Left hindlimb (tissue), 1 donor: ENCODE measurements at places on chromosomes 1 and 21.
A peak's percentile ranks its signal among the peaks of the same experiment; 100 is the strongest.

- DNase-seq, result no peak
These were observed 117.1 kb upstream of the DUSP10 start for GRCh38 chr1:221858818-221859611.

DNA sequence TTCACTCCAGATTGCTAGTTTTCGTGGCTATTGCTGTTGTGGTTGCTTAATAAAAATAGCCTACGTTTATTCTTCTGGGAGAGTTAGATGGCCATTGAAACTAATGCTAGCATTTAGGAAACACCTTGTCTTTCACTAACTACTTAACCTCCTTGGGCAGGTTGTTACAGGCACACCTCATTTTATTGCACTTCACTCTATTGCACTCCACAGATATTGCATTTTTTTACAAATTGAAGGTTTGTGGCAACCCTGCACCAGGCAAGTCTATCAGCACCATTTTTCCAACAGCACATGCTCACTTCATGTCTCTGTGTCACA lies 11.3 kb upstream of the MARK1 start:
- DNase-seq, result no peak

GRCh38 chr1:226085675-226086285 lies 23.3 kb downstream of the H3-3A start:
- no peak for DNase-seq

GRCh38 chr1:19079541-19080472 lies 123.3 kb upstream of the IFFO2 start:
- DNase-seq, result peak; percentile 10

DNA sequence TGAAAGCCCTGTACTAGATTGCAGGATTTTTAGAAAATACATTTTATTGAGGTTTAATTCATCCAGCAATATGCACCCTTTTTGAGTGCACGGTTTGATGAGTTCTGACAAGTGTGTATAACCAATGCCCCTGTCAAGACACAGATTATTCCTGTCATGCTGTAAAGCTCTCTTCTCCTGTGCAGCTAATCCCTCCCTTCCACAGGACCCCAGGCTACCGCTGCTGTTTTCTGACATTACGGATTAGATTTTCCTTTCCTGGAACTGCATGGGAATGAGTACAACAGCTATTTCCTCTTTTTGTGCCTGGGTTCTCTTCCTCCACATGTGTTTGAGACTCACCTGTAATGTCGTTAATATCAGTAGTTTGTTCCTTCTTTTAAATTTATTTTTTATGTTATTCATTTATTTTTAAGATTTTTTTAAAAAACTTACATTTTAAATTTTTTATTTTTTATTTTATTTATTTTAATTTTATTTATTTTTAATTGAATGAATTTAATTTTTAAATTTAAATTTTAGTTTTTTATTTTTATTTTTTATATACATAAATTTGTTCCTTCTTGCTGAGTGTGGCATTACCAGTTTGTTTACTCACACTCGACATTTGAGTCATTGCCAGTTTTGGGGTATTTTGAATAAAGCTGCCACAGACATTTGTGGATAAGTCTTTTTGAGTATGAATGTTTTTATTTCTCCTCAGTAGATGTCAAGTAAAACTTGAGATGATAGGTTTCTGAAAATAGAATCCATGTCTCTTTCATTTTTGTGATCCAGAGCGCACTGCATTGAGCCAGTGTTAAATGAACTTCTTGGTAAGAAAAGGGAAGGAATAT lies 79.0 kb upstream of the B3GALT5 start:
- DNase-seq, result no peak

DNA sequence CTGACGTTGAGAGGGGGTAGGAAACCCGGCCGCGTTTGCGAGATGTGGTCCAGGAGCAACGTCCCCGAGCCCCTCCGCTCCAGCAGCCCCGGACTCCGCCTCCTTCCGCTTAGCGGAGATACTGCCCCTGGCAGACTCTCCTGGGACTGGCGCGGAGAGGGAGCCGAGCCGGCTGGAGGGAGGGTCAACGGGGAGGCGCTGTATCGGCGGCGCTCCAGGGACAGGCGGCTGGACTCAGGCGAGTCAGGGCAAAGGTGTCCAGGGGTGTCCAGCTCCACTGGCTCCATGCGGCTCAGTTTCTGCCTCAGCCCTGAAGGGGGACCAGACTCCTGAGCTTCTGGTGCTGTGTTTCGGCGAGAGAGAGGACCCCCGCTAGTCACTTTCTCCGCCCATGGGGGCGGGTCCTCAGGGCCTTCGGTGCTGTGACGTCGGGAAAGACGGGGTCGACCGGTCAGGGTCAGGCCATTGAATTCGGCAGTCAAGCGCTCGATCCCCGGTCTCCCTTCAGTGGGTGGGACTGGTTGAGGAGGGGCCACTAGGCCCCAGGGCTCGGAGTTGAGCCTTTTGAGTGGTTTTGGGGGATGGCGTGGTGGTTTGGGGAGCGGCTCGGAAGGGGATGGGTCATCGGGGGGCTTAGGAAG lies 2.8 kb upstream of the LIX1L start:
- peak; percentile 87 for DNase-seq

GRCh38 chr1:109759513-109760334 lies 4.0 kb downstream of the EPS8L3 start:
- no peak for DNase-seq

- DNase-seq, result no peak
These were observed 21.6 kb upstream of the PINK1 start for GRCh38 chr1:20611652-20612051.

DNA sequence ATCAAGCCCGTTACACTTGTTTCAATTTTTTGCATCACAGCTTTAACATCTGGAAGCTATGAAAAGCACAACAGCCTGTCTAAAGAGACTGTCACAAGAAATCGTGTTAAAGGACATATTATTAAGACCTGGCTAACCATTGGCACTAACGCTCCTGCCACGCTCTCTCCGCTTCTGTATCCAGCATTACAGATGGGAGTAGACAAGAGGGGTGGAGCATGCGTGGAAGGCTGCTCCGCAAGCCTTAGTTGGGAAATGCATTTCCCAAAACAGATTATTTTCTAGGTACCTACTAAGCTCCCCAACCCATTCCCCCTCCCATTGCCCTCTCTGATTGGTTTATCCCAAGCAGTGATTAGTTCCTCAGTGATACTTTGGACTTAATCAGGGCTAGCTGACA lies 72.4 kb downstream of the NTNG1 start:
- no peak for DNase-seq

GRCh38 chr1:109482791-109483671 lies 674 bp upstream of the ATXN7L2 start:
- DNase-seq, result no peak

DNA sequence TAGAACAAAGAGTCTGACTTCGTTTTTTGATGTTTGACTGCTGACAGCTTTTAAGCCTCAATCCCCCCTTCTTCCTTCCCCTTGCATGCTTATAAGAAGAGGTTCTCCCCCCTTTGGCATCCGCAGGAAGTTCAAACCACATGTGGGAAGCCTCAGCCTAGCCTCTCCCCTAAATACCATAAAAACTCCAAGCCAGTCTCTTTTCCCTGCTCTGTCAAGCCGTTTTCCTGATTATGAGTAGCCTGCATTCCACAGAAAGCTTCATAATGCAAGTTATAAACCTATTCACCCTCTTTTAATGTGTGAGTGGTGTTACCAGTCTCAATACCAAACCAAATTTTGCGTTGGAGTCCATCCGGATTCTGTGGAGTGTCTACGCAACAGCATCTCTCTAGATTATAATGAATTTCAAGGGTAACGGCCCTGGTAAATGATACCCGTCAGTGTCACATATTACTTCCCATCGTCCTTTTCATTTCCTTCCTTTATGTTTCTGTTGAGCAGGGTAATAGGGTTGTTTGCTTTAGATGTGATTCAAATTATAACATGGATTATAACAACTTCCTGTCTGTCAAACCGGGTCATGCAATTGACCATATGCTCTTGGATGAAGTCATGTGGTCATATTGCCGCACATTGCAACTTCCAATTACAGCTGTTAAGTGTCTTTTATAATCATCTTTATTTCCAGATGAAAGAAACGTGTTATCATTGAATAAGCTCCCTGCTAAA lies 717.5 kb downstream of the RWDD3 start:
- no peak for DNase-seq

- no peak for DNase-seq
These were observed 83.7 kb downstream of the ZSWIM5 start for GRCh38 chr1:45122724-45123123.

- no peak for DNase-seq
These were observed 36.4 kb upstream of the CLDN14 start for GRCh38 chr21:36516281-36516680.

GRCh38 chr1:54866801-54867716 lies 19.9 kb downstream of the DHCR24 start:
- no peak for DNase-seq

GRCh38 chr1:66331658-66332547 lies 202.1 kb upstream of the SGIP1 start:
- DNase-seq, result peak; percentile 90

GRCh38 chr1:183517401-183517800 lies 45.1 kb downstream of the SMG7 start:
- no peak for DNase-seq

- no peak for DNase-seq
These were observed 17.5 kb upstream of the RAB4A start for GRCh38 chr1:229253151-229253974.

DNA sequence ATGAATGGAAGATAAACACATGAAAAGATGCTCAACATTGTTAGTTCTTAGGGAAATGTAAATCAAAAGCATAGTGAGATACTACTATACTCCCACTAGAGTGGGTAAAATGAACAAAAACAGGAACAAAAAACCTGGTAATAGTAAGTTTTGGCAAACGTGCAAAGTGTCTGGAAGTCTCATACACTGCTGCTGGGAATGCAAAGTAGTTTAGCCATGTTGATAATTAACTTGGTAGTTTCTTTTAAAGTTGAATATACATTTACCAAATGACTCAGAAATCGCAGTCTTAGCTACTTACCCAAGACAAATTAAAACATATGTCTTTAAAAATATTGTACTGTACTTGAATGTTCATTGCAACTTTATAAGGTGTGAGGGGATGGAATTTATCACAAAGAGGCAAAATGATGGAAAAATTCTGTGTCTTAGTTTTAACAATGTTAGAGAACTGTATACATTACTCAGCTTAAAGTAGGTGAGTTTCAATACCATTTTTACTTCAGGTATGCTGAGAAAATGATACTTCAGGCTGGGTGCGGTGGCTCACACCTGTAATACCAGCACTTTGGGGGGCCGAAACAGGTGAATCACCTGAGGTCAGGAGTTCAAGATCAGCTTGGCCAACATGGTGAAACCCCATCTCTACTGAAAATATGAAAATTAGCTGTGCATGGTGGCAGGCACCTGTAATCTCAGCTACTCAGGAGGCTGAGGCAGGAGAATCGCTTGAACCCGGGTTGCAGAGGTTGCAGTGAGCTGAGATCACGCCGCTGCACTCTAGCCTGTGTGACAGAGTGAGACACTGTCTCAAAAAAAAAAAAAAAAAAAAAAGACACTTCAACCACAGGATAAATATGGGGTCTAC lies 102.3 kb downstream of the PDE4B start:
- DNase-seq, result no peak

GRCh38 chr1:66182551-66183178 lies 351.3 kb upstream of the SGIP1 start:
- no peak for DNase-seq

- no peak for DNase-seq
These were observed 24.2 kb downstream of the SLC19A2 start for GRCh38 chr1:169461390-169462000.

DNA sequence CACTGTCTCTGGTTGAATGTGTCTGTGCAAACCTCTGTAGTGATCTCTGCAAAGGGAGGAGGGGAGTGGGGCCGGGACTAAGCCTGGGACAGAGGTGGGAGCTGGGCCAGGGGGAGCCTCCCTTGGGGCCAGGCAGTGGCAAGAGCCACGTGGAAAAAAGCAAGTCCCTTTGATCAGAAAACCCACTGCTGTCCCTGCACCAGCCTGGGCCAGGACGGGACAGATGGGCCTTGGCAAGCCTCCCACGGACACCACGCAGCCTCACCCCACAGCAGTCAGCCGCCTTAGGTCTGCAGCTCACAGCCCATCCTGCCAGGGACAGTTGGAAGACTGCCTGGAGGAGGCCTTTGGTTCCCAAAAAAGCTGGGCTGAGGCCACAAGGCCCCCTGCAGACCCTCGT lies 11.7 kb upstream of the TRAPPC10 start:
- DNase-seq, result no peak

- DNase-seq, result no peak
These were observed 2.3 kb upstream of the SLC9A1 start for GRCh38 chr1:27157194-27157593.

GRCh38 chr1:8520483-8520966 lies 202.6 kb downstream of the SLC45A1 start:
- no peak for DNase-seq

DNA sequence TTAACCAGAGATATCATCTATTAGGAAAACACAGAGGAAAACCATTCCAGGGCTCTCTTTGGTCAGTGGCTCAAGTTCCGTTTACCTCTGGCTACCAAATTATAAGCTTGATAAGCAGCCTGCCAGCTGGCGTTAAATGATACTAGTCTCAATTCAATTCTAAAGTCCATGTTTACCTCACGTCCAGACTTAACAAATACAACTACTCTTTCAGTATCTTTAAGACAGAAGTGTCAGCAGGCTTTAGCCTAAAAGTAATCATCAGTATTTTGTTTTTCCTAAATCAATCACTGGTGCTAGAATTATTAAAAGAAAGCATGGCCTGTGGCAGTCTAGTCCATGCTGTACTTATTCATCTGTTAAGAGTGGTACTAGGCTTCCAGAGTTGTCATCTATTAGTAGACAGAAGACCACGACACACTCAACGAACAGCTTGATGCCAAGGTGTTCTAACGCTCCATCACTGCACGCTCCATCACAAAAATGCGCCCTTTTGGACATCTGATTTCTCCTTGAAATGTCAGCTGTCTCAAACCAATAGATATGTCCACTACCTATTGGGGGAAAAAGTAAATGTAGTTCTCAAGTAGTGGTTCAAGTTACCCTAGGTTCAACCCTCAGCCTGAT lies 1.5 kb downstream of the IVNS1ABP start:
- DNase-seq, result no peak

GRCh38 chr1:145988773-145989172 lies 7.6 kb downstream of the TXNIP start:
- no peak for DNase-seq

GRCh38 chr1:227941509-227942020 lies 6.2 kb downstream of the WNT9A start:
- DNase-seq, result peak; percentile 55

GRCh38 chr1:195030793-195031192 lies 1577.4 kb downstream of the KCNT2 start:
- DNase-seq, result no peak

GRCh38 chr1:30612536-30613065 lies 110.8 kb downstream of the MATN1 start:
- DNase-seq, result no peak
